ENCODE measurements at places on chromosomes 16 and 17.

DNA sequence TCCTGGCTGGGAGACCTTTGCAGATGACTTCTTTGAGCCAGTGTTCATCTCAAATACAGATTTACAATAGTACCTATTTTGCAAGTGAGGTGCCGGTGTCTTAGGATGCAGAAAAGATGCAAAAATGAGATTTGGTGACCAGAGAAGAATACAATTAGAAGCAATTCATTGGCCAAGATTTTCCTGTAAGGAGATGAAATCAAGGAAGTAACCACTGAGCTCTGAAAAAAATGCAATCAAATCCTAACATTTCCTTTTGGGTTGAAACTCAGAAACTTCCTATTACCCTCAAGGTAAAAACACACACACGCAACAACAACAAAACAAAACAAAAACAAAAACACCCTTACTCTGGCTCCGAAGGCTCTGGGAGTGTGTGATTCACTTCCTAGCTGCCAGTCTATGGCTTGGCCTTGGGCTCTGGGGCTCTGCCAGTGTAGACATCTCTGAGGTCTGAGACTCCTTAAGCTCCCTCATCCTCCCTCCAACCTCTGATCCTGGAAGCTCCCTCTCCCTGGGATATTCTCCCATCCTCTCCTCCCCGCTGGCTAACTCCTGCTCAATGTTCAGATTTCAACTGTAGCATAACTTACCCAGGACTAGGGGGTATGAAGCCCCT is 16.8 kb upstream of the MT4 start:
- DNase-seq = no peak

- no peak for DNase-seq
These were observed 419.0 kb upstream of the CDH11 start for GRCh38 chr16:65540901-65541300.

DNA sequence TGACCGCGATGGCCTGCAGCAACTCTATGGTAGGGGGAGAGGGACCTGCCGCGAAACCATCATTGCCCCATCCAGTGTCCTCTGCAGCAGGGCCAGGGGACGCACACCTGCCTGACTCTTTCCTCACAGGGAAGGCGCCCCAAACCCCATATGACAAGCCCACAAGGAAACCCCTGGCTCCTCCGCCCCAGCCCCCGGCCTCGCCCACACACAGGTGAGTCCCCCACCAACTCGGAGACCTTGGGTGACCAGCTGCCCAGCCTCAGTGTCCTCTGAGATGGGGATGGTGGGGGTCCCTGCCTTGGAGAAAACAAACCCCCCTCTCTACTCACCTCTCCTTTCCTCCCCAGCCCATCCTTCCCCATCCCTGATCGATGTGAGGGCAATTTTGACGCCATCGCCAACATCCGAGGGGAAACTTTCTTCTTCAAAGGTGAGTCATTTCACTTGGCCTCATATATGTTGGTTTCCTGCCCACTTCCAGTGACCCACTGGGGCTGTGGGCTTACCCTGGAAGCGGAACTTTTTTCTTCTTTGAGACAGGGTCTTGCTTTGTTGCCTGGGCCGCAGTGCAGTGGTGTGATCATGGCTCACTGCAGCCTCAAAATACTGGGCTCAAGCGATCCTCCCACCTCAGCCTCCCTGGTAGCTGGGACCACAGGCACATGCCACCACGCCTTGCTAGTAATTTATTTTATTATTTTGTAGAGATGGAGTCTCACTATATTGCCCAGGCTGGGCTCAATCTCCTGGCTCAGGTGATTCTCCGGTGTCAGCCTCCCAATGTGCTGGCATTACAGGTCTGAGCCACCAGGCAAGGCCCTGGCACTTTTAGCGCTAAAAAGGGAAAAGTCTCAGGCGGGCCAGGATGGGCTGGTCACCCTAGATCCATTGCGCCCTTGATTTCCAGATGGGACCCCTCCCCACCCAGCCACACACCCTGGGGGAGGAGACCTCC is 8.0 kb upstream of the IL32 start:
- DNase-seq = no peak

- no peak for DNase-seq
These were observed 22.7 kb downstream of the TRPV3 start for GRCh38 chr17:3534881-3535252.

- no peak for DNase-seq
These were observed 100.3 kb downstream of the ADCY9 start for GRCh38 chr16:4016005-4016352.

DNA sequence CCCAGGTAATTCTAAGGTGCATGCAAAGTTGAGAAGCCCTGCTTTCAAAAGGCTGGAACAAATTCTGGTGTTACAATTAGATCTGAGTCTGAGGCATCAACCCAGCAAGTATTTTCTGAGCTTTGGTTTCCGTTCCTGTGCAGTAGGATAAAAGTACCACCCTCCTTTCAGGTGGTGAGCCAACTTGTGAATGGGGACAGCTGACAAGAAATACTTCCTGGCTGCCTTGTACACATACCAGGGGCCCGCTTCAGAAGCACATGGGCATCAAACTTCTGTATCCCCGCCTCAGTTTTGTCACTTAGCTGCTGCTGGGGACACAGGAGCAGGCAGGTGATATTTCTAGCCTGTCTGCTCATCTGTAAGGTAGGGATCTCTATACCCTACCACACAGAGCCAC is 252.2 kb downstream of the CPPED1 start:
- no peak for DNase-seq

GRCh38 chr17:69883120-69883519 is 191.9 kb upstream of the KCNJ16 start:
- no peak for DNase-seq

- DNase-seq = no peak
These were observed 166.8 kb downstream of the MAP2K6 start for GRCh38 chr17:69581061-69581961.

GRCh38 chr17:33977729-33978514 is 277.2 kb upstream of the CCL2 start:
- DNase-seq = no peak

- DNase-seq = no peak
These were observed at the start of gene USH1G for GRCh38 chr17:74922694-74923537. TSS of gene USH1G (minus strand) at chr17:74923255. CDS start at chr17:74923073, 182 bp downstream.

- DNase-seq = no peak
These were observed 15.1 kb upstream of the TIMP2 start for GRCh38 chr17:78940258-78940657.

- no peak for DNase-seq
These were observed 16.3 kb upstream of the WFIKKN2 start for GRCh38 chr17:50818921-50819657.

DNA sequence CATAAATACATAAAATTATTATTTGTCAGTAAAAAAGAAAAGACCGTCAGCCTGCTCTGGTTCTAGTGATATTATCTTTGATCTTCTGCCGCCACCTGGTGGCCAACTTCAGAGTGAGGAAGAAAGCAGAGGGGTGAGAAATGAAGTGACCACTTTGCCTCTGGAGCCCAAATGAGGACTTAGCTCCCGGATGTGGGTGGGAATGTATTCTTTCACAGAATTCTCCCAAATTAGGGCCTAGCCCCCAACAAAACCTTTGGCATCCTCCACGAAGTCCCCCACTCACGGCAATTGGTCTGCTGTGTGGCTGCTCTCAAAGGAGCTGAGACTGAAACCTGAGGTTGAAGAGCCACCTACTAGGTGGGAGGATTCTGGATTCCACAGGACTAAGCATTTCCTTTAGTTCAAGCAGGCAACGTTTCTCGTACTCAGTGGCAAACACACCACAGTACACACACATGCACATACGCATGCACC is 4.9 kb upstream of the ZNF267 start:
- DNase-seq = no peak

GRCh38 chr16:86406056-86406455 is 104.3 kb upstream of the FOXF1 start:
- DNase-seq = no peak

GRCh38 chr16:19753815-19754643 is 36.0 kb downstream of the IQCK start:
- DNase-seq = no peak

- no peak for DNase-seq
These were observed 873 bp upstream of the KSR1 start for GRCh38 chr17:27455236-27455913.

- no peak for DNase-seq
These were observed 15.1 kb downstream of the SAMD14 start for GRCh38 chr17:50114849-50115357.

DNA sequence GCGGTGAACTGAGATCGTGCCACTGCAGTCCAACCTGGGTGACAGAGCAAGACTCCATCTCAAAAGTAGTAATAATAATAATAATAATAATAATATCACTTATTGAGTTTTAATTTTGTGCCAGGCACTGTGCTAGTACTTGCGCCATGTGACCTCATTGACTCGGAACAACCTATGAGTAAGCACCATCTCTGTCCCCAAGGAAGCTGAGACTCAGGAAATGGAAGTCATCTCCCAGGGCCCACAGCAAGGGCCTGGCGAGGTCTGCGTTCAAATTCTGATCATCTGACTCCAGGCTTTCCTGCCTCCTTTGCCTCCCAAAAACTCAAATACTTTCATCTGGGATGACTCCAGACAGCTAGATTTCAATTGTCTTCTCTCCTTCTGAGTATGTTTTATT is 162.9 kb downstream of the SEC14L1 start:
- no peak for DNase-seq

DNA sequence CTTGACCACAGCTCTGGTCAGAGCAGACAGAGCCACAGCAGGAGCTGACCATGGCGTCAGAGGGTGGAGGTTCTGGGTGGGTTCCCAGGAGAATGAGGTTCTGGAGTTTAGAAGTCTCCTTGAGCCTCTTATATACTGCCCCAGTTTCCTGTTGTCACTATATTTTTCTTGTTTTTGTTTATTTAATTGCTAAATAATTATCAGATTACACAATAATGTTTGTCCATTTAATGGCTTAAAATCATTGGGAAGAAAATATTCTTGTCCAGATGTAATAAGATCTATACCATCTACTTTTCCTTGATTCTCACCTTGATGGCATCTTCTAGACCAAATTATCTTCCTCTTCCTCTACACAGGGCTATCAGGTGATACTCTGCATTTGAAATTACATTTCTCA is at the start of gene KRTAP4-3:
Gene KRTAP4-3 (minus strand): TSS at position 101 of the 400 bp plus-strand sequence. CDS start 49 bp downstream, at position 52.
- DNase-seq = no peak

DNA sequence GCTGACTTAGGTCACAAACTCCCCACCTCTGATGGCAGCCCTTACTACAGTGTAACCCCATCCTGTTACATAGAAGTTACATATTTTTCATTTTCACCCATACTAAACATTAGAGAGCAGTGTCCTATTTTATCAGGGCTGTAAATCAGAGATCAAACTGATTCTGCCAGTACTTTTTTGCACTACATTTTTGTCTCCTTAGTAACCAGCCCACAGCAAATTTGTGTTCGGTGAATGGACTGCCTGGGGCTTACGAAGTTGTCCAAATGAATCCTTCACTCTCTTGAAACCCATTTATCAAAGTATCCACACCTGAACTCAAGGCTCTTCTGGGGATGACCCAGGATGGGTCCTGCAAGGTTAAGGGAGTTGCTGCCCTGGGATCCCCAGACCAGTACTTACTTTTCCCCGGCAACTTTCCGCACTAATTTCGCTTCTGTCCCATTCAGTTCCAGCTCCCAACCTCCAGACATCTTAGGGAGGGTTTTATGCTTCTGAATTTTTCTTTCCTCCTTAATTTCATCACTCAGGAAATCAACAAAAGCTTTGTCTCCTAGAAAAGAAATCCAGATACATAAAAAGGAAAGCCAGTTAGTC is 1.1 kb downstream of the C1QBP start:
- DNase-seq = no peak

DNA sequence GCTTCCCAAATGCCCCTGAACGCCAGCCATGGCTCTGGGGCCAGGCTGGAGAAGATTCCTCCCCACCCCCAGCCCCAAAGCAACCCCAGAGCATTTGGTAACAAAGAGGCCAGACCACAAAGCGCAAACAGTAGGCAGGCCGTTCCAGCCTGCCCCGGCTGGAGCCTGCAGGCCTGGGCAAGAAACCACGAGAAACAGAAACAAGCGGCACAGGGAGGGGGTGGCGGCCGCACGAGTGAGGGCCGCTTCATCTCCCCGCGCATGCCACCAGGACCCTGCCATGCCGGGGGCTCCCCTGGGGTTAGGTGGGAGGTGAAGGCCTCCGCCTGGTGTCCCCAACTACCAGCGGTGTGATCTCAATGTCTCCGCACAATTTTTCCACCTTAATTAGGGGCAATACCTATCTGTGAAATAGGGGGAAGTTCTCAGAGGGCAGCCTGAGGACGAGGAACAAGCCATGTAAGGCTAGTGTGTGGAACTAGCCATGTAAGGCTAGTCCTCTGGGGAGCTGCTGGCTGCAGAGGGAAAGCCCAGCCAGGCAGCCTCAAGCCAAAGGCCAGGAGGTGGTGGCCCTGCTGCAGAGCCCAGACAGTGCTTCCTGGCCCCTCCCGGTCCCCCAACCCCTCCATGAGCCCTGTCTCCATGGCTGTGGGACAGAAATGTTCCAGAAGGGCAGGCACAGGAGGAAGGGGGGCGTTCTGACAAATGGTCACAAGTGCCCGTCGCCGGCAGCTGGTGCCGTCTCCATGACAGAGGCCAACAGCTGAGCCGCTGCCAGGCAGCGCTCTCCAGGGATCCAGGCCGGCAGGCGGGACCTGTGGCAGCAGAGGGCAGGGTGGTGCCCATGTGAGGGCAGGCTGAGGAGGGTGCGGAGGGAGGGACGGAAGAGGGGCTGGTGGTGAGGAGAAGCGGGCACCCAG is 14.5 kb upstream of the MTSS2 start:
- no peak for DNase-seq

GRCh38 chr17:78629436-78629995 is 52.3 kb upstream of the DNAH17 start:
- DNase-seq = no peak

DNA sequence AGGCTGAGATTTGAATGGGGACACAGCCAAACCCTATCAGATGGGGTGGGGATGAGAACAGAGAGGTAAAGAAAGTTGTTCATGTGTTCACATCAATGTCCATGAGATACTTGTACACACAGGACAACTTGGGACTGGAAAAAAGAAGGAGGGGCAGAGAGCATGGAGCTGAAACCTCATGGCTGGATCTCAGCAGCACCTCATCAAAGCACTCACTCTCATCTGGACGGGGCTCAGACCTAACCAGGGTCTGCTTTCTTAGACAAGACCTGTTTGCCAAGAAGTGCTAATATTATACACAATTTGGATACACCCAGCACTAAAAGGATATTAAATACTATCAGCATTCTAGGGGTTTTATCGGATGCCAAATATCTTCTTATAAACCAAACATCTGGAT is 399.8 kb downstream of the SLC39A11 start:
- no peak for DNase-seq

DNA sequence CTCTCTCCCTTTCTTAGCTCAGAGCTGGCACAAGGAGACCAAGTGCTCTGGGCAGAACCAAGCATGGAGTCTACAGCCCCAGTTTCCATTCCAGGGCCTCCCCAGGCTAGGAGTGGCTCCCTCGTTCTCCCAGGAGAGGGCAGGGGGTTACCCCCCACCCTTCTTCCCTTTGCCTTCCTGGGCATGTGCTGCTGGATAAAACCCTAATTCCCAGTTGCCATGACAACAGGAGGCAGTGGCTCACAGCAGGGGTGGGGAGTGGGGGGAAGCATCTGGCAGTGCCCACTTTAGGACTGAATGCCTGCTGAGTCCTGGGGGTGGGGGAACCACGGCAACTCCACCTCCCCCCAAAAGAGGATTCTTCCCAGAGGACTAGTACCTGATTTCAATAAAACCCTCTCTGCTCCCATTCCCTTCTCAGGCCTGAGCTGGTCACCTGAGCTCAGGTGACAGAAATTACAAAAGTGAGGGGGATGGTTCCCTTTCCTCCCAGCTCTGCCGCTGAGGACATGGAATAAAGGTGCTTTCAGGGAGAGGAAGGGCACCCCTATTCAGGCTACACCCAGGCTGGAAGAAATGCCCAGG is 1.8 kb downstream of the MPP2 start:
- no peak for DNase-seq

- DNase-seq = no peak
These were observed 21.9 kb upstream of the CAPN15 start for GRCh38 chr16:505479-506245.

All from cortex of kidney (tissue), 1 donor.